Stimulated activated CD8-positive, alpha-beta memory T cell treated with anti-CD3 and anti-CD28 coated beads, Interleukin-15, amount 100 ng/mL, for 24 hours (primary cell): ENCODE measurements at places on chromosomes 13 and 19.

- DNase-seq, result no peak
Observed at GRCh38 chr19:56377105-56377924, 16.0 kb downstream of the ZNF582 start.

DNA sequence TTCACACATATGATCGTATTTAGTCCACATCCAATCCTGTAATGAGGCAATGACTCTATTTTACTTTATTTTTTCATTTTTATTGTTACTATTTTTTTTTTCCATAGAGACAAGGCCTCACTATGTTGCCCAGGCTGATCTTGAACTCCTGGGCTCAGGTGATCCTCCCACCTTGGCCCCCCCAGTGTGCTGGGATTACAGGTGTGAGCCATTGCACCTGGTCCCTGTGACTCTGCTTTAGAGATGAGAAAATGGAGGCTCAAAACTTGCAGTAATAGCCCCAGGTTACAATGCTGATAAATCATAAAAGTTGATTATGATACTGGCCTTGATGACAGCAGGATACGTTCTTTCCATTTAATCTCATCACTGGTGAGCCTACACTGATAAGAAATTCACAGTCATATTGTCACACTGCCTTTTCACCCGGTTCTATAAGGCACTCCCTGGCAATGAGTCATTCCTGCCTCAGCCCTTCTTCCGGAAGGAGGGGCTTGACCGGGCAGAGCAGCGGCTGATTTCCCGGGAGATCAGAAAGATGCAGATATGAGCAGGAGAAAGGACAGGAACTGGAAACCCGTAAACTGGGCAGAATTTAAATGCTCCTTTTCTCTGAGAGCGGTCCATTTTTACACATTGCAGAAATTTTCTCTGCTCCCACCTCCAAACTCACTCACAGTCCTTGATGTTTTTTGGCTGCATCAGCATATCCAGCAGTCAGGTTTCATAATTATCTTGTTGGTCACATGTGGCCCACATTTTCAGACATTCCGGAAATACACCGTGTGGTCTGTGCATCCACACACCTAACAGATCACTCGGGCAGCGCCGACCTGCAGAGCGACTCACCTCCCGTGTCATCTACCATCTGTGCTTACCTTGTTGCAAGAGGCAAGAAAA is 616.4 kb downstream of the EFNB2 start:
- no peak for DNase-seq

DNA sequence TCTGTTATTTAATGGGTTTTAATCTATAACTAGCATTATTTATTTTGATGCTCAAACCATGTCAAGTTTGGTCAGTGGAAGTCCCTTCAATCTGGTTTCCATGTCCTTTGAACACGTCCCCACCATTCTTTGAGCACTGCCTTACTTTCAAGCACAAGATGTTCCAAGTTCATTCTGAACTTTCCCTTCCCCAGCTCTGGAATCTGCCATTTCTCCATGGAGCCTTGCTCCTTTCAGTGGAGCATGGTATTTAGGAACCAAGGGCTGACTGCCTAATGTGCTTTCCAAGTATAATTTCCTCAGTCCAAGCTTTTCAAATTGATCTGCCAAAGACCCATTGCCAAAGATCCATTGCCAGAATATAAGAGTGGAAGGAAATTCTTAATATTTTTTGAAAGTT is 1.1 kb upstream of the ZNF546 start:
- no peak for DNase-seq

DNA sequence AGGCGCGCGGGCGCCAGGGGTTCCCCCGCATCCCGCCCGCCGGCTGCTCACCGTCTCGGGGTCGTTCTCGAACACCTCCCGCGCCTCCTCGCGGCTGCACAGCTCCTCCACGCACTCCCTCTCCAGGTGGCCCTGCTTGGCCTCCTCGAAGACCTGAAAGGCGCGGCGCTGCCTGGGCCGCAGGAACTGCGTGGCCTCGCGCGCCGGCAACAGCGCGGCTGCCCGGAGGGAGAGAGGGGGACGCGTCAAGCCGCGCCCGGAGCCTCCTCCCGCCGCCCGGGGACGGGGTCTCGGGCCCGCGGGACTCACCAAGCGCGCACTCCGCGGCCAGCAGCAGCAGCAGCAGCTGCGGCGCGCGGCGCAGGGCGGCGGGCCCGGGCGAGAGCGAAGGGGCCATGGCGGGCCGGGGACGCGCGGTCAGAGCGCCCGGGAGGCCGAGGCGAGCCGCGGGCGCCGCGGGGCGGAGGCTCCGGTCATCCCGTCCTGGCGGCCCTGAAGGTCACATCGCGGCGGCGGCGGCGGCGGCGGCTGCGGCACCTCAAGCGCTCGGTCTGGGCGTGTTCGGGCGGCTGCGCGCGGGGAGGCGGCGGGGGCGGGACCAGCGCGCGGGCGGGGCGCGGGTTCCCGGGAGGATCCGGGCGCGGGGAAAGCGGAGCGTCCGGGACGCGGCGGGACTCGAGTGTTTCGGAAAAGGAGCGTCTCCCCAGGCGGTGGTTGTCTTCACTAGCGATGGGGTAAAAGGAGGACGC is at the start of gene GAS6:
GAS6 (minus strand) TSS at position 553 of the 749 bp plus-strand sequence; CDS start at position 397, 156 bp downstream.
- DNase-seq, result no peak

GRCh38 chr19:1018932-1019615 is 1.8 kb downstream of the TMEM259 start:
- DNase-seq, result no peak
